ENCODE measurements at places on chromosomes 2 and 18.
A peak's percentile ranks its signal among the peaks of the same experiment; 100 is the strongest.

DNA sequence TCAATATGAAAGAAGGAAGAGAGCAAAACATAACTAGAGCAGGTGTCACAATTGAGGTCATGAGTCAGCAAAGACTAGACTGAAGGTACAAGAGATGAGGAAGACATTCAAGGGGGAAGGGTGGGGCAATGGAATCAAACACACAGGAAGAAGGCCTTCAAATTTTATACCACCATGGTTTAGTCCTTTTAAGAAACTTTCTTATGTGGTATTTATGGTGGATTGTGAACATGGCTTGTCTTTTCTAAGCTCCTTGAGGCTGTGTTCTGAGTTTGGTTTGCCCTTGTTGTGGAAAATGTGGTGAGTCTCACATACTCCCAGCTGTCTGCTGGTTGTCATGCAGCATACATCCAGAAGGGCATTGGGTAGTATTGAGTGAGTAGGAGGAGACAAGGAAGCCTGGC, 62.1 kb downstream of the NABP1 start:
- H3K36me3 ChIP-seq = no peaks in the 10 kb centered on the region
- no peak for DNase-seq
- no peaks in the 10 kb centered on the region for H3K4me1 ChIP-seq
- H3K4me3 ChIP-seq = no peak overlapping the region
- H3K27me3 ChIP-seq = no peaks in the 10 kb centered on the region

GRCh38 chr2:211494536-211494935, 938.1 kb downstream of the CPS1 start:
- H3K4me3 ChIP-seq = no peak overlapping the region
- no peaks in the 10 kb centered on the region for H3K27me3 ChIP-seq
- H3K36me3 ChIP-seq = no peaks in the 10 kb centered on the region
- no peak for DNase-seq
- no peak overlapping the region for H3K27ac ChIP-seq
- H3K4me1 ChIP-seq = no peaks in the 10 kb centered on the region

- no peak overlapping the region for H3K27ac ChIP-seq
- no peak for DNase-seq
- H3K4me3 ChIP-seq = no peak overlapping the region
- no peaks in the 10 kb centered on the region for H3K27me3 ChIP-seq
- no peaks in the 10 kb centered on the region for H3K4me1 ChIP-seq
These were observed 20.7 kb downstream of the CCDC150 start for GRCh38 chr2:196660244-196660643.

DNA sequence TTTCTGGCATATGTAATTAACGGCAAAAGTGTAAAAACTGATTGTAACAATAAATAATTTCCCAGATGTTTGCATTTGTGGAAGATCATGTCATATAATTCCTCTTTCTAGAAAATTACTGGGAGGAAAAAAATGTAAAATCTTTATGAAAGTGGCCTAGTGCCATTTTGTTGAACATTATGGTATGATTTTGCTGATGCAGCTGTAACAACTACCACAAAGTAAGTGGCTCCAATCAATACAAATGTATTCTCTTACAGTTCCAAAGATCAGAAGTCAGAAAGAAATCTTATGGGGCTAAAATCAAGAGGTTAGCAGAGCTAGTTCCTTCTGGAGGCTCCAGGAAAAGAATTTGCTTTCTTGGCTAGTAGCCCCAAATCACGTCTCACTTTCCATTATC, 281.4 kb downstream of the CCDC178 start:
- H3K4me1 ChIP-seq = no peaks in the 10 kb centered on the region
- no peaks in the 10 kb centered on the region for H3K27me3 ChIP-seq
- no peak overlapping the region for H3K4me3 ChIP-seq

- no peak overlapping the region for H3K27ac ChIP-seq
These were observed 16.8 kb upstream of the KCNK3 start for GRCh38 chr2:26675651-26676255.

GRCh38 chr2:106065268-106065982, 128.7 kb downstream of the UXS1 start:
- DNase-seq = no peak
- H3K36me3 ChIP-seq = no peaks in the 10 kb centered on the region
- H3K4me1 ChIP-seq = peaks cover 10% of the 10 kb centered on the region
- peak overlapping the region; percentile 54 for H3K4me3 ChIP-seq
- peaks cover 40% of the 10 kb centered on the region for H3K27me3 ChIP-seq
- H3K27ac ChIP-seq = no peak overlapping the region

DNA sequence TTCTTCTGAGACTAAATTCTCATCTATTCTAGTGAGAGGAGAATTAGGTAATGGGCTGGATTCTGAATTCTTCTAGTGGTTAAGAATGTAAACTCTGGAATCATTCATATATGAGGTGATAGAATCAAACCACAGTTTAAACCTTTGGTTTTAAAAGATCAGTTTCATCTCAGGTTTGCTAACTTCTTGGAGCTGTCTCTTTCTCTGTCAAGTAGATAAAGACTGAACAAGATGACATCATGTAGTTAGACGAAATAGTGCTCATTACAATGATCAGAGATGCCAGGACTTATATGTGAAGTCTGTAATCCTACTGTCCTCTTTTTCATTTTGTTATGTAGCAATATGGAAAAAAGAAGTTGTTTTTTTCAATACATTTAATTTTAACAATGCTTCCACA, 4.9 kb downstream of the CEBPZOS start:
- no peak overlapping the region for H3K4me3 ChIP-seq
- DNase-seq = no peak
- no peaks in the 10 kb centered on the region for H3K27me3 ChIP-seq
- no peaks in the 10 kb centered on the region for H3K36me3 ChIP-seq
- peaks cover 20% of the 10 kb centered on the region for H3K4me1 ChIP-seq

DNA sequence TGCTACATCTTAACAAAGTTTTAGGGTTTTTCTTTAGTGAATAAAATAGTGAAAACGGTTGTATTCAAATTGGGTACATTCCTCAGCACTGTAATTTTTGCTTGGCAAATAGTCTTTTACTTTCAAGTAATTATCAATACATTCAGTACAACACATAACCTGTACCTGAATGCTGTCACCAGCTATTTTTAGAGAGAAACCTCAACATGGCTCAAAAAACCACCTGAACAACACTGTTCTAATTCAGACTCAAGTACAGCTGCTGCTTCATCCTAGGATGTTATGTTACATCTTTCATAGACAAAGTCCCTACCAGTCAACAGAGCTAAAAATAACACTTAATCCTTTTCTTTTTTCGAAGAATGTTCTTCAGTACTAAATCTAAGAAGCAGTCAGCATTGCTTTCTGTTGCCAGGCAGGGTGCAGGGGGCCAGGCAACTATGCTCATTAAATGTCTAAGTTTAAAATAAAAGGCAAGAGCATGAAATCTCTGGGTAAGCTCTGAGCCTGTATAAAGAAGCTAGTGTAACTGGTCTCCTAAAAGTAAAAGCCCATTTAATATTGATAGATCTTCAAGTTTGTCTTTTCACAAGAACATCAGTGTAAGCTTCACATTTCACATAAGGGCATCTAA, 20.5 kb downstream of the PDIA6 start:
- DNase-seq = no peak
- peaks cover 32% of the 10 kb centered on the region for H3K36me3 ChIP-seq
- H3K4me3 ChIP-seq = no peak overlapping the region
- H3K4me1 ChIP-seq = peaks cover 22% of the 10 kb centered on the region

- no peak for DNase-seq
- no peaks in the 10 kb centered on the region for H3K36me3 ChIP-seq
- H3K4me3 ChIP-seq = no peak overlapping the region
- H3K27me3 ChIP-seq = no peaks in the 10 kb centered on the region
- no peak overlapping the region for H3K27ac ChIP-seq
These were observed 89.4 kb upstream of the SPTBN1 start for GRCh38 chr2:54366487-54367280.

DNA sequence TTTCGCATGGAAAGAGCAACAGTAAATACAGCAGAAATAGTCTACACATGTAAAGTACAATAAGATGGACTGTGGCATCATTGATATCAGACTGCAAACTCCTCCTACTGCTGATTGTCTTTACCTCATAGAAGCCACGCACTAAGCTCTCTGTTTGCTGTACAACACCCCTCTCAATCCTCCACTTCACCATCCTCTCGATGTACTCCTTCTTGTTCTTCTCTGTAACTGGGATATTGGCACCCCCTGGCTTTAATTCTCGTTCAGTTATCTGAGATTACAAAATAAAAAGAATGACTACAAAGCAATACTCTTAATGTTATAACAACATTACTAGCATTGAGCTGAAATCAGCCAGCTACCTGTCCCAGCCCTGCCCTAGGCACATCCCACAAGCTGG, 49.3 kb upstream of the STK17B start:
- no peak overlapping the region for H3K4me3 ChIP-seq
- no peak overlapping the region for H3K27ac ChIP-seq
- DNase-seq = no peak
- no peaks in the 10 kb centered on the region for H3K4me1 ChIP-seq
- H3K36me3 ChIP-seq = no peaks in the 10 kb centered on the region

GRCh38 chr18:43559507-43559906, 282.2 kb upstream of the SYT4 start:
- no peaks in the 10 kb centered on the region for H3K36me3 ChIP-seq
- no peak for DNase-seq
- no peaks in the 10 kb centered on the region for H3K4me1 ChIP-seq

DNA sequence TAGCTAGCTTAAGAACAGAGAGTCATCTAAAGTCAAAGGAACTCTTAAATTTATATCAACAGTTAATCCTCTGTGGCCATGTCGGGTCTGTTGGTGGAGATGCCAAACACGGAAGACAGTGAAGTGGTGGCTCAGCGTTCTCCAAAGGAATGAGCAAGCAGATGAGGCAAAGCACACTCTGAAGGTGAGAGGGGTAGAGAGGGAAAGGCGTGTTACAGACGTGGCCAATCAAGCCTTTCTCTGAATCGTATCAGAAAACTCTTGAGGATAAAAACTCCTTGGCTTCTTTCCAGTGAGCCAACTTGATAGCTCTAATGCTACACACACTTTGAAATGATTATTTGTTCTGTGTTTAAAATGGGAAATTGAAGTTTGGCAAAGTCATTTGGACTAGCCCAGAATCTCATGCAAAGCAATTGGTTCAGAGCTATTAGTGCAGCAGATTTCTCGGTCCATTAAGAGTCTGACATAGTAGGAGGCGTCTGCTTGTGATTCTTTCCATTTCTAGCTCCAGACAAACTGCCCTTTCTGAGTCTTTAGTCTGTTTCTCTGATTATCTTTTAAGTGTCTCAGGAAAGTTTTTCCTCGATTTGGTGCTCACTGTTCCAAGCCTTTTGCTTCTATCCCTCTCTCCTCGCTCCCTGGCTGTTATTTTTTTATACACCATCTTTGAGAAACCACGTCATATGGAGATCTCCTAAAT, 57.5 kb upstream of the CPO start:
- no peak overlapping the region for H3K27ac ChIP-seq
- H3K27me3 ChIP-seq = no peaks in the 10 kb centered on the region
- no peaks in the 10 kb centered on the region for H3K36me3 ChIP-seq

- no peaks in the 10 kb centered on the region for H3K36me3 ChIP-seq
- no peaks in the 10 kb centered on the region for H3K27me3 ChIP-seq
- no peak overlapping the region for H3K27ac ChIP-seq
- H3K4me3 ChIP-seq = no peak overlapping the region
- no peak for DNase-seq
These were observed 95.1 kb downstream of the BAZ2B start for GRCh38 chr2:159521272-159521671.

GRCh38 chr18:3044931-3045698, 32.2 kb upstream of the LPIN2 start:
- no peak overlapping the region for H3K4me3 ChIP-seq
- peak; percentile 86 for DNase-seq
- H3K4me1 ChIP-seq = peaks cover 7% of the 10 kb centered on the region
- no peaks in the 10 kb centered on the region for H3K27me3 ChIP-seq
- H3K36me3 ChIP-seq = no peaks in the 10 kb centered on the region

GRCh38 chr2:102092535-102092934, 50.0 kb upstream of the IL1R1 start:
- DNase-seq = no peak
- H3K4me3 ChIP-seq = no peak overlapping the region
- no peaks in the 10 kb centered on the region for H3K36me3 ChIP-seq
- H3K27ac ChIP-seq = no peak overlapping the region

- no peaks in the 10 kb centered on the region for H3K27me3 ChIP-seq
- no peaks in the 10 kb centered on the region for H3K4me1 ChIP-seq
- no peak overlapping the region for H3K4me3 ChIP-seq
- no peak for DNase-seq
- no peak overlapping the region for H3K27ac ChIP-seq
These were observed 101.9 kb downstream of the COL3A1 start for GRCh38 chr2:189076120-189076519.

DNA sequence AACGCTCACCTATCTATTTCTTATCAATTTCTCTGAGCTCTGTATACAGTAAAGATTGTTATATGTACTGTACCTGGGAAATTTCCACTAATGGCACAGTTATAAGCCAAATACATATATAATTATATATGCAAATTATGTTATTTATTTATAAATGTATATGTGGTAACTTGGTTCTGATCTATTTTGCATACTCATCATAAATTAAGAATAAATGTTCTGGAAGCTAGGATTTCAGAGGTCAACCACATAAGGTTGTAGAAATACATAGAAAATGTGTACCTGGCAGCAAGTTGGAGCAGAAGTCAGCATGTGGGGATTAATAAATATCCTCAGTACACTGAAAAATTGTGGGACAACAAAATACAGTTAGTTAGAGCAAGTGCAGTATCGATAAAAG, 353.7 kb upstream of the ZNF521 start:
- no peak overlapping the region for H3K4me3 ChIP-seq
- H3K36me3 ChIP-seq = no peaks in the 10 kb centered on the region
- DNase-seq = no peak
- no peaks in the 10 kb centered on the region for H3K4me1 ChIP-seq
- no peaks in the 10 kb centered on the region for H3K27me3 ChIP-seq

GRCh38 chr2:42639340-42640077, 71.1 kb downstream of the MTA3 start:
- H3K4me3 ChIP-seq = peak overlapping the region; percentile 26
- peaks cover 4% of the 10 kb centered on the region for H3K36me3 ChIP-seq

GRCh38 chr2:150520887-150521664, 33.6 kb upstream of the RND3 start:
- no peak overlapping the region for H3K27ac ChIP-seq
- H3K27me3 ChIP-seq = no peaks in the 10 kb centered on the region
- H3K36me3 ChIP-seq = no peaks in the 10 kb centered on the region
- no peak for DNase-seq

DNA sequence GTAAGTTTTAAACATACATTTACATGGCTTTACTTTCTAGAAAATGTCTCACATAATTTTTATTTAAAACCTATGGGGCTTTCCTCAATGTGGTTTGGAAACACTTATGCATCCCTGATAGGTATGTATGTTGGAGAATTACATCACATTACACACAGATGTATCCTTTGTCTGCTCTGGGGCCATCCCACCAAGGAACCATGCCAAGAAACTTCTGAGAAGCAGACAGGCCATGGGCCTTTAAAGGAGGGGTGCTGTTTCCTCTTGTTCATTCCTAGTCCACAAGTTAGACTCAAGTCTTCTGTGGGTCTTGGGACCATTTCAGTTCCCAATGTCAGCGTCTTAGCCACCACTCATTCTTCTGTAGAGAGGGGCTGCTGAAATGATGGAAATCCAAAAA, 162.0 kb upstream of the SETBP1 start:
- H3K4me1 ChIP-seq = no peaks in the 10 kb centered on the region
- H3K27me3 ChIP-seq = no peaks in the 10 kb centered on the region
- H3K27ac ChIP-seq = no peak overlapping the region
- no peak overlapping the region for H3K4me3 ChIP-seq
- no peak for DNase-seq
